CD8-positive, alpha-beta memory T cell (primary cell): ENCODE measurements at places on chromosomes 5 and 9. TPM values are rescaled to one million over a fixed set of nuclear protein-coding genes. Genes with fewer than 3 reads are reported as not detected.

The C8G gene
- not detected for total RNA-seq

The SLIT3 gene
- total RNA-seq, result 0.72 TPM

The OR2K2 gene
- not detected for total RNA-seq

The DOLPP1 gene
- 27.8 TPM for total RNA-seq

The PRSS3 gene
- 0.72 TPM for total RNA-seq

The ZDHHC12 gene
- 82.0 TPM for total RNA-seq
